Natural killer cell (primary cell): ENCODE measurements at places on chromosomes 1 and 21.

GRCh38 chr1:230028602-230029223 is 38.3 kb upstream of the GALNT2 start:
- DNase-seq: no peak

- no peak for DNase-seq
Observed at GRCh38 chr1:26610781-26611180, 81.2 kb downstream of the RPS6KA1 start.

DNA sequence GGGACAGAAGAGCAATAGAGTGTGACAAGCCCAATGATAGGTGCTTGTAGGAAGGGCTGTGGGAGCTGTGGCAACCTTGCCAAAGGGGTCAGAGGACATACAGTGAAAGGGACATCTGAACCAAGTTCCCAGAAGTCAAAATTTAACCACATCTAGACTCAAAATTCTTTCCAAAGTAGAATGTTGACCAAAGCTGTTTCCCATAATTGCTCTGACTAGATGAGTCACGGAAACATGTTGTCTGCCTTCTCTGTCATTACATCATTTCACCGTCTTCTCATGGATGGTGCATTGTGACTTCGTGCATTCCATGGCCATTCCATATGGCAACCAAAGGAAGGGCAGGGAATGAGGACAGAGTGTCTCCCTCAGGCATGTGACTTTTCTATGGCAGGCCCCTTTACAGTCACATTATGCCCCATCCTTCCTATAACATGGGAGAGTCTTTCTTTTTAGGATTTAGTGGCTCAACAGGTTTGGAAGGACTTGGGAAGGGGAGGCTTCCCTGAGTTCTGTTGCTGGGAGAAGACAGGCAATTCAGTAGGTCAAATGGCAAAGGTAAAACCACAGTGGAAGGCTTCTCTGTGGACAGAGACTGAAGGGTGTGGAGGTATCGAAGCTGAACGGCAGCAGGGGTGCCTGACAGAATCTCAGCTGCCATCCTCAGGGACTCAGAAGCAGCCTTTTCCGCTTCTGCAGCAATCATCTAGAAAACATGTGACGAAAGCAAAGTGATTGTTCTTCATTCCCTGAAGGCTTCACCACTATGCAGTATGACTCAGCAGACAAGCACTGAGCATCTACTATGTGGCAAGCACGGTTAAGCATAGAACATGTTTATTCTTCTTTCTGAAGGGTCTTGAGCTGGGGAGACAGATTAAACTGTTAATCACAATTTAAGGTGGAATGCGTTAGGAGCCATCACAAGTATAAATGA is 24.7 kb downstream of the NPHS2 start:
- DNase-seq: no peak

GRCh38 chr1:18960409-18960808 is 3.9 kb upstream of the IFFO2 start:
- no peak for DNase-seq

- no peak for DNase-seq
Observed at GRCh38 chr1:58812468-58812867, 28.6 kb upstream of the JUN start.

DNA sequence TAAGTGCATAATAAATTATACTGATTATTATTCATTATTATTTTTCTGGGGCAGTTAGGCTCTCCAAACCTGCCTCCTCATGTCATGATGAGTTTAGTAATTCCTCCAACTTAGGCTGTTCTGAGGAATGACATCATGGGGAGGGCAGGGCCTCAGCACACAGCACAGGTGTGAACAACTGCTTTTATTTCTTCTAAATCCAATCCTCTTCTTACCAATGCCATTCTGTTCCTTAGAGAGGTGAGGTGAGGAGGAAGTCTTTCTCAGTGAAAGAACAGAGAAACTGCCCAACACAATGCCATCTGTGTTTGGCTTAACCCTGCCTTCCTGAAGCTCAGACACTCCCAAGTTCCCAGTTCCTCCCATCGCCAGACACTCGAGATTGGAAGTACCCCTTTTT is 45.4 kb upstream of the WASF2 start:
- no peak for DNase-seq

- DNase-seq: no peak
Observed at GRCh38 chr1:32350785-32351398, 11.4 kb downstream of the FAM229A start.

GRCh38 chr1:218200979-218201378 is 84.1 kb upstream of the RRP15 start:
- DNase-seq: no peak

DNA sequence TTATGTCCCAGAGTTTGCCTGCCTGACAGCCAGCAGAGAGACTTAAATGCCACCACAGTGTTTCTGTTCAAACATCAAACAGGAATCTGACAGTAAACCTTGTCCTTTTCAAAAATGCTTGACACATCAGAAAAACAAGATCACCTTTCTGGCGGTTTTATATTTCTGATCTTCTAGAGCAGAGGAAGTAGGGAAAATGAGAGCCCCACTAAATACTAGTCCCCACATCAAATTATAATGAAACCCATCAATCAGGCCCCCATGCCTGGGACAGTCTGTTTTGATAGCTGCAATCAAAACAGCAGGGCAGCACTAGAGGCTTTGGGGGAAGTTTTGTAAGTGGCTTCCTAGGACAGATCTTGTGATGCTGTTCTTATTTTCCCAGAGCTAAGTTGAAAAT is 129.3 kb downstream of the CNIH3 start:
- no peak for DNase-seq

DNA sequence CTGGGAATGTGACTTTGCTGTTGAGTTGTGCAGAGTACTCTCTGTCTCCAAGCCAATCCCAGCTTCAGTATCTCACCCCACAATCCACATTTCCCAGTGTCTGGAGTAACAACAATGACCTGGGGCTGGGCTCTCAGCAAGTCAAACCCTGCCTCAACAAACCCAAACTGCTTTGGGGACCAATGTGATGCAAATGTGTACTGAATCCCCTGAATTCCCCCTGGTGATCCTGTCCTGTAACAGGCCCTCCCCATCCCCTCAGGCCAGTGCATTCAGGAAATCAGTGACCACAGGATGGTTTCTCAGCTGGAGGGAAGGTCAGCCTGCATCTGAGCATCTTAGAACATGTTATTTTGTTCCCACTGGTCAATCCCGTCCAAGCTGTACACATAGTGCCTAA is 36.7 kb upstream of the HAO2 start:
- no peak for DNase-seq

DNA sequence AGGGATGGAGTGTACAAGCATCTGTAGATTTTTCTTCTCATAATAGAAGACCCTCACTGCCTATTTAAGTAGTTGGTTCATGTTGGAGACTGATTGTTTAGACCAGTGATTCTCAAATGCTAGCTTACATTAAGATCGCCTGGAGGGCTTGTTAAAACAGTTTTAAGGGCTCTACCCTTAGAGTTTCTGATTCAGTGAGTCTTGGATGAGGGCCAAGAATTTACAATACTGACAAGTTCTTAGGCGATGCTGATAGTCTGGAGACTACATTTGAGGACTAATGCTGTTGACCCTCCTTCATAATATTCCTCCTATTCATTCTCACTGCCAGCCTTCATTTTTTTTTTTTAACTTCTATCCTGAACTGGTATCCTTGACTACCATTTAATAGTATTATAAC is 15.2 kb upstream of the AGO3 start:
- no peak for DNase-seq

DNA sequence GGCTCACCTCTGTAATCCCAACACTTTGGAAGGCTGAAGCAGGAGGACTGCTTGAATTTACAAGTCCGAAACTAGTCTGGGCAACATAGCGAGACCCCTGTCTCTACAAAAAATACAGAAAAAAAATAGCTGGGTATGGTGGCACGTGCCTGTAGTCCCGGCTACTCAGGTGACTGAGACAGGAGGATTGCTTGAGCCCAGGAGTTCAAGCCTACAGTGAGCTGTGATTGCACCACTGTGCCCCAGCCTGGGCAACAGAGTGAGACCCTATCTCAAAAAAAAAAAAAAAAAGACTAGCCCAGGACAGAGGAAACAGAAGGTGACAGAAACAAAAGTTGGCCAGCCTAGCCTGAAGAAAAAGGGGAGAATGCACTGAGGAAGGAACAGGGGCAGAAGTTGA is 21.2 kb downstream of the ARMH1 start:
- DNase-seq: no peak

DNA sequence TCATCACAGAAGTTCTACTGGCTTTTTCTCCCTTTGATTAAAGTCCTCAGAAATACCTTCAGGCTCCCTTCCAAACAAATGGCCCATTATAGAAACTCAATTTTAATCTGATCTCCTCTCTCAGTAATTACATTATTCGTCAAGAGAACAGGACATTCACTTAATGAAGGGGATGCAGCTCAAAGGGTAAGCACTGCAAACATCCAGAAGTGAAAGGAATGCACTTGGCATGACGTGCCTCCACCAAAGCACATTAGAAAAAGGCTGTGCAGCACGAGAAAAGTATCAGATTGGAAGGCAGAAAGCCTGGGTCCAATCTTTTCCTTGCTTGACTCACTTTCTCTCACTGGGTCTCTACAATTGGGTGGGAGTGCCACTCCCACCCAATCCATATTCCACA is 222.6 kb upstream of the BEND5 start:
- no peak for DNase-seq

DNA sequence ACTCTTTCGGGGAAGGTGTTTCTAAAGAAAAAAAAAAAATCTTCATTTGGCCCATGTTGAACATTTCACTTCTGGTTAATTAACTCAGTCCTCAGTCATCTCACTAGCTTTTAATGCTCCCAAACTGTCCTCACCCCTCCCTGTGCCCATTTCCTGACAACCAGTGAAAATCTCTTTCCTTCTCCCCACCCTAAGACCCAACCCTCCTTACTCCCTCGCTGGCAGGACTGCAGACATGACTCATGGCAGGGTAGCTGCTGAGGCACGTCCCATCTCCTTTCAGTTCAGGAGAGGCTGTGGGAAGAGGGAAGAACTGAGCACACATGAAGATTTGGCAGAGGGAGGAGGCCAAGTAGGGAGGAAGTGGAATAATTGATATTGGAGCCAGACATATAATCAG is 12.6 kb downstream of the PKP1 start:
- no peak for DNase-seq

- no peak for DNase-seq
Observed at GRCh38 chr1:22872981-22873664, 99.5 kb downstream of the LACTBL1 start.

DNA sequence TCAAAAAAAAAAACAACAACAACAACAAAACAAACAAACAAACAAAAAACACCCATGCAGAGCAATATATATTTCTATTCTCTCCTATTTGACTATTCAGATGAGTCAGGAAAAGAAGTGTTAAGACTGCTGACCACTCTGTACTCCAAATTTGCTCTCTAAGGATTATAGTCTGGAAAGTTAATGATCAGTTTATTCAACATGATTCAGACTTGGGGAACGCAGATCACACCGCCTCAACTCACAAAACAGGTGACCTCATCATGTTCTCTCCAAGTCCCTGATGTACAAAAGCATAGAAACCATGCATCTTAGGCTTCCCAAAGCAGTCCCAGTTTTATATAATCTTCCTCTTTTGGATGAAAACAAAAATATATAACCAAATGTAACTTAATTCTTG is 51.9 kb upstream of the PRRC2C start:
- DNase-seq: no peak

DNA sequence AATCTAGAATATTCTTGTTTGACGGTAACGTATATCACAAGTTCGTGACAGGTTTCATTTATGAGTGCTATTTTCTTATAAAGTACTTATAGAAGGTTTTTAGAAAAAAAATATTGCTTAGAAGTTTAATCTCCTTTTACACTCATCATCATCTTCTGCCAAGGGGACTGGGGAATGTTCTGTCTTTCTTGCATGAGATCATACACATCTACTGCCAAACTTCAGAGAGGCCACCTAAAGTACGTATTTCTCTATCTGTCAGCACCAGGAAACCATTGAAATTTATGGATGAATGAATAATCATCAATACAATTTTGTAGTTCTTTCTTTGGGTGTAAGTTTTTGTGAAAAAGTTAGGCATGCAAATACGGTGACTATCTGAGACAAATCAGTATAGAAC is 245.8 kb downstream of the SPATA17 start:
- no peak for DNase-seq
